ENCODE measurements at places on chromosomes 1 and 21.

DNA sequence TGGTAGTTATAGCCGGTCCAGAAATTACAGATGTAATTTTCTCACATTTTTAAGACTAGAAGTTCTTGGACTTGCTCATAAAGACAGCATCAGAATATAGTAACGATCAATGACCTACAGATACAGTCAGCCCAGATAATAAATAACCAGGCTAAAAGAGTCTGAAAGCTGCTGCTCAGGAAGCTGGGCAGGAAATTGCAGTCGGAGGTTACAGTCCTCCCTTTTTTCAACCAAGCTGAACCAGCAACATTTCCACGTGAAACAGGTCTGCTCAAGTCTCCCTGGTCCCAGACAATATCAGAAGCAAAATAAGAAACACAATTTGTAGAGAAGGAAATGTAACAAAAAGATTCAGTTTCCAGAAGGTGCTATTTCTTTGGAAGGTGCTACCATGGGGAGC, 457.4 kb downstream of the SIPA1L2 start:
- no peak for DNase-seq

- no peak for DNase-seq
Measured at GRCh38 chr1:31712068-31712467, 8.3 kb upstream of the COL16A1 start.

GRCh38 chr1:192350356-192350755, 33.6 kb downstream of the RGS21 start:
- DNase-seq = no peak

DNA sequence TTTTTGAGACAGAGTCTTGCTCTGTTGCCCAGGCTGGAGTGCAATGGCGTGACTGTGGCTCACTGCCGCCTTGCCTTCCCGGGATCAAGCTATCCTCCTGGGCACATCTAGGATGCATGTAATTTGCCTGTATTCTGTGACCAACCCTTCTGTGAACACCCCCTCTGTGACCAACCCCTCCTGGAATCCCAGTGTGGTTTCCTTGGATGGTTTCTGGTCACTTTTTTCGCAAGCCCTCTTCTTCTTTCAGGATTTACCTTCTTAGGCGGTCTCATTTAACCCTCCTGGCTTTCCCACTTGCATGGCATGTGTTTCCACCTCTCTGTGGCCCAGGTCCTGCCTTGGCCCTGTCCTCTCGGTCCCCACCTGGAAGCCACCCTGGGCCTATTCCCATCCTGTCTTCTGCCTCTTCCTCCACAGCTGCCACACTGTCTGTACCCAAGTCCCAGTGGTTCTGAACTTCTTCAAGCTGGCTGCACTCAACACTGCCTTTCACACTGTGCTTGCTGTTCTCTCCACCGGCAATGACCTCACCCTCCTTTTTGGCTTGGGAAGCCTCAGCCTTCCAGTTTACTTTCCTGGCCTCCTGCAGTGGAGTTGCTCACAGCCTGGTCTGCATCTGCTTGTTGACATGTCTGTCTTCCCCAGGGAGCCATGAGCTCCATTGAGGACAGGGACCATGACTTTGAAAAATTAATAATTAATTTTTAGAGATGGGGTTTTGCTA, 57.0 kb downstream of the DISC1 start:
- DNase-seq = no peak

DNA sequence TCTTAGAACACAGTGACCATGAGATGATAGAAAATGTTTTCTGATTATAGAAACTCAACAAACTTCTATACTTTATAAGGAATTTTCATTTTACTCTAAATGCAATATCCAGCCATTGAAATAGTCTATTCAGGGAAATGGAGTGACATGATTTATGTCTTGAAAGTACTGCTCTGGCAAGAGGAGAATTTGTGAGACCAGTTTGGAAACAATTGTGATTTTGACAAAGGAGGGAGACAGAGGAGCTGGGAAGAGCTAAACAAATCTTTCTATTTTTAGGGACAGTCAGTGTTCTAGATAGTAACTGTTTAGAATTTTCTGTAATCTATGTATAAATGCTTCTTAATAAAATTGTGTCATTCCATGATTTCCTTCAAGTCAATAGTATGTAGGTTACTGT, 252.3 kb downstream of the FMN2 start:
- no peak for DNase-seq

GRCh38 chr1:30024411-30025195, 698.8 kb downstream of the MATN1 start:
- no peak for DNase-seq

- DNase-seq = no peak
Measured at GRCh38 chr1:167767761-167768160, 46.0 kb downstream of the MPZL1 start.

Data from SK-N-DZ (cell line).